ENCODE measurements at places on chromosomes 11 and 22.

- DNase-seq, result no peak
These were observed 203.7 kb downstream of the TENM4 start for GRCh38 chr11:79237091-79237490.

- DNase-seq, result no peak
These were observed 46.9 kb downstream of the C11orf96 start for GRCh38 chr11:43989162-43989981.

- DNase-seq, result no peak
These were observed 246.8 kb upstream of the KIRREL3 start for GRCh38 chr11:127247261-127247851.

DNA sequence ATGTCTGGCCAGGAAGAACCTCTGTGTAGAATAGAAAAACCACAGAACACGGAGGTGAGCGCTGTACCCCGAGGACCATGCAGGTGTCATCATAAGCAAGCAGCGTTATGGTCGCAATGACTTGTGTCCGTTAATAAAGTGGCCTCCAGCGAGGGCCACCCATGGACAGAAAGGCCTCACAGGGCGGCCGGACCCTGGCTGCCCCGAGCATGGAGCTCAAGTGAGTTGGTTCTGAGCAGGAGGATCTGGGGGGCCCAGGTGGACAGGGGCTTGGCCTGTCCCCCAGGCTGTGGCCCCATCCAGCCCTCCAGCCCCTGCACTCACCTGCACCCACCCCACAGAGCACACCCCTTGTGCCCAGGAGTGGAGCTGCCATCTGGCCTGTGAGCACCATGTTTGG is 133.8 kb downstream of the BRD1 start:
- no peak for DNase-seq

- no peak for DNase-seq
These were observed 23.6 kb upstream of the OR6M1 start for GRCh38 chr11:123829745-123830144.

DNA sequence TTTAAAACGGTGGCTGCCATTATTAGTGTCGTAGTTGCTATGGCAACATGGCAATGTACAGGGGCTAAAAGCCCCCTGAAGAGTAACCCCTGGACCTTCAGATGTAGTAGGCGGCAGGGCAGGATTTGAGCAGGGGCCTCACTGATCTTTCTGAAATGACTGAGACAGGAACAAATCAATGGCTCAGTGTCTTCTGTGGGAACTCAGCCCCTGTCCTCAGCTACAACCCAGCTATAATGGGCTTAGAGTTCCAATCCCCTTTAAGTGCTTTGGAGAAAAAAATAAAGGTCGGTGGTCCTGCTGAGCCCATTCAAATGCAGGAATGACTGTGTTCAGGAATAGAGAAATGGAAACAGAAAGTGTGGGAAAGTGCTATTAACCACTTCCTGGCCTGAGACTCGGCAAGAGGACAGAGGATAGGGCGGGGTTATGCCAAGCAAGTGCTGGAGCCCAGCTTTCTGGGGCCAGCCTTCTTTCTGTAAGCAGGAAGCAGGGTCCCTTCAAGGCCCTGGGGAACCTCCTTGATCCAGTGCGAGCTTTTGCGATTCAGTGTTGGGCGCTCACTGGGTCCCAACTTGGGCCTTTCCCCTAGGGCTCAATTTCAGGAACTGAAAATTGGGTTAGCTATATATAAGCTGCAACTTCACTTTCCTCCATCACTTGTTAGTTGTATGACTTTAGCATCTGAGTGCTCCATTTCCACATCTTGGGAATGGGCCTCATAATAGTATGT is 6.1 kb upstream of the CD82 start:
- no peak for DNase-seq

- peak; percentile 78 for DNase-seq
These were observed 54.6 kb downstream of the SPECC1L start for GRCh38 chr22:24325105-24325757.

DNA sequence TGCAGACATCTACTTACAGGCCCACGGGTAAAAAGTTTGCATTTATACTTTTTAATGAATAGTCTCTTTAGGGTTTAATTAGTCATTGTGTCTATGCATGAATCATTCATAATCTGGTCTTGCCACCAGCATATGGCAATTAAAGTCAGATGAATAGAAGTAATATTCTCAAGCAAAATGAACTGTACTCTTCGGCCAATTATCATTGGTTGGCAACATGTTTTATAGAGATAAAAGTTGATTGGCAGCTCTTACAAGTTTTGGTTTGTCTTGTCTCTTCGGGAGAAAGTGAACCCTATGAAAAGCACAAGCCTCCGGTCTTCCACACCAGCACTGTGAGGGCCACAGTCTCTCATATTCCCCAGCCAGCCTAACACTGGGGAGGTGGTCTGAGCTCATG is 97.8 kb downstream of the OSBP2 start:
- no peak for DNase-seq

GRCh38 chr22:20380486-20380885 is 13.5 kb upstream of the ZNF74 start:
- DNase-seq, result no peak

DNA sequence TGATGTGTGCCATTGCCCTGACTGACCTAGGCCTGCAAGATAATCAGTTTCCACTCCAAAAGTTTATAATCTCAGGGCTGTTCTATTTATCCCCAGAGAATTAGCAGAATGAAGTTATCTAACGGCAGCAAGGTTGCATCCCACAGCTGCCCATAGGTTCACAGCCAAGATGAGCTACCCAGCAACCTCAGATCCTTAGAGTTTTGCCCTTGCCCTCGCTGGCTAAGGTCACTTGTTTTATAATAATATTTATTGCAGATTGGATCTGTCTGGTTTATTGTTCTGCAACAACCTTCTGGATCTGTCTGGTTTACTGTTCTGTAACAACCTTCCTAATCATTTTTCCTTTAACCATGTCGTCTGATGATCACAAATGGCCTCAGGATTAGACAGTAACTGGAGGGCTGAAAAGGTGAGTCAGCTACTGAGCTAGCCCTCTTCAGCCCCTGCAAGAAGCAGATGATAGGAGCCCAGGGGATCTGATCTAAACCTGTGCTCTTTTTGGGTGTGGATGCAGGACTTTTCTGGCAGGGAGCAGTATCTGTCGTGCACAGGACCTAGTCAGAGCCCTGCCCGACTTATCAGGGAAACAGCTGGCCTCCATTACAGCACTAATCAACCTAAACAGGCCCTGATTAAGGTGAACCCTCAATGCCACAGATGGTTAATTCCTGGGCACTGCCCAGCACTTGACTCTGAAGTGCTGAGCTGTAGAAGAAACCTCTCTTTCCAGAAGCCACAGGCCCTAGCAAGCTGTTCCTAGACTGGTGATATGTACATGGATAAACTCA is 642.9 kb upstream of the KIRREL3 start:
- no peak for DNase-seq

- no peak for DNase-seq
These were observed 8.9 kb downstream of the TOM1 start for GRCh38 chr22:35308480-35309021.

DNA sequence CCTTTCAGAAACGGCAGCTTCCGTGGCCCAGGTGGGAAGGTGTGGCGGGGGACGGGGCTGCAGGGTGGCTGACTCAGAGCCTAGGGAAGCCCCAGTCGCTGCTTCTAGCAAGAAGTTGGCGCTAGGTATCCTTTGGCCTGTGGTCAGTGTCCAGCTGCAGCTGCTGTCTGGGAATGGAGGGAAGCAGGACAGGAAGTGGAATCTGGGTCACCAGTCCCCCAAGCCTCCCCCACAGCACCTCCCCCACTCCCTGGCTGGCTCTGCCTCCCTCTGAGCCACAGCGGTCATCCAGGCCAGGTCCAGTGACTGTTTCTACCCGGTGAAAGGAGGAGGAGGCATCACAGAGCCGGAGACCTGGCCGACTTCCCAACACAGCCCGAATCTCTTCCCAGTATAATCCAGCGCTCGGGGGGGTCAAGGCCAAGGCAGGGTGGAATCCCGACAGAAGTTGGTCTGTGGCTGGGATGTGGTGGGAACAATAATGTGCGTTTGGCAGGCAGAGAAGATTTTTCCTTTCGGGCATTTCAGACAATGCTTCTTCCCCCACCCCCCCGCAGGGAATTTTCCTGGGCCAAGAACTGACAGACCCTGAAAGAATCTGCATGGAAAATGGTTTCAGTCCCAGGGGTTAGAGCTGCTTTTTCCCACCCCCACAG is 45.1 kb downstream of the C11orf96 start:
- peak; percentile 96 for DNase-seq

DNA sequence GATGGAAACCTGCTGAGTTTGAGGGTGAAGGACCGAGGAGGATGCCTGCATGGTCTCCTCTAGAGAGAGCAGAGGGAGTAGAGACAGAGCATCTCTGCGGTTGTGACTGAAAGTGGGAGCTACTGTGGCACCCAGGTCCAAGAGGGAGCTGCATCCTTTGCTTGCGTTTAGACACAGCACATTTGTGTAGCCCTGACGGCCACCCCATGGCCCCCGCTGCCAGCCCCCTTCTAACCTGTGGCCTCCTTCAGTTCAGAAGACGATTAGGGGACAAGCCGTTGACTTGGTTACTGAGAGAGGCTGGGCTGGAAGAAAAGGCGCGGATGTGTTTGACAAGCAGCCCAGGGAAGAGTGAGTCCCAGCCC is 690.9 kb downstream of the BRD1 start:
- no peak for DNase-seq

- no peak for DNase-seq
These were observed 1.4 kb upstream of the SCN4B start for GRCh38 chr11:118153976-118154375.

- DNase-seq, result peak; percentile 25
These were observed 3.5 kb downstream of the ZDHHC24 start for GRCh38 chr11:66542362-66542761.

GRCh38 chr22:27776650-27776958 is 25.0 kb downstream of the MN1 start:
- no peak for DNase-seq

Data from stromal cell of bone marrow (primary cell).